ENCODE measurements at places on chromosomes 5 and 9. TPM values are rescaled to one million over a fixed set of nuclear protein-coding genes. Genes with fewer than 3 reads are reported as not detected.
A peak's percentile ranks its signal among the peaks of the same experiment; 100 is the strongest.

SLC1A3 gene
- total RNA-seq, result 1.9 TPM

PCA3 gene
- total RNA-seq, result not detected

- DNase-seq, result no peak
- no peak overlapping the region for H3K4me3 ChIP-seq
- no peak overlapping the region for H3K27ac ChIP-seq
- H3K4me1 ChIP-seq, result no peaks in the 10 kb centered on the region
- no peaks in the 10 kb centered on the region for H3K27me3 ChIP-seq
These were observed 73.8 kb upstream of the SPINK5 start for GRCh38 chr5:147989994-147990393.

GRCh38 chr9:75866273-75866871 is 24.1 kb upstream of the PCSK5 start:
- no peak overlapping the region for H3K27ac ChIP-seq
- peak; percentile 75 for DNase-seq
- no peaks in the 10 kb centered on the region for H3K36me3 ChIP-seq
- no peaks in the 10 kb centered on the region for H3K4me1 ChIP-seq

DNA sequence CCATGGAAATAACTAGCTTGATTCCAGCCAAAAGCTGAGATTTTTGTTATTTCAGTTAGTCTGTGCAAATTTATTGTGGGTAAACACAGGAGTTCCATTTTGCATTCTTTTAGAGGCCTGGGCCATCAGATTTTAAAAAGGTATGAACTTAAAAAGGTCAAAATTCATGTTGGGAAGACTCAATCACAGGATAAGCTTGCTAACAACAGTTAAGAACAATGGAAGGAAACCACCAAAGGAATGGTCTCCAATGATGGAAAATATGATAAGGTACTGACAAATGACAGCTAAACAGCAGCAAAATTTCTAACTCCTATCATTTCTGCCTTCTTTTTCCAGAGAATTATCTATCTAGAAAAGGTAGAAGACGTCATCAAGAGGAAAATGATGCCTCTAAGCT is 16.0 kb downstream of the ABITRAM start:
- H3K27me3 ChIP-seq, result no peaks in the 10 kb centered on the region
- DNase-seq, result no peak
- no peak overlapping the region for H3K4me3 ChIP-seq
- no peak overlapping the region for H3K27ac ChIP-seq

- H3K27me3 ChIP-seq, result no peaks in the 10 kb centered on the region
- H3K36me3 ChIP-seq, result no peaks in the 10 kb centered on the region
- DNase-seq, result no peak
- no peak overlapping the region for H3K27ac ChIP-seq
- H3K4me3 ChIP-seq, result no peak overlapping the region
These were observed 252.6 kb downstream of the CDK5RAP2 start for GRCh38 chr9:120327322-120327721.

GRCh38 chr5:94508461-94509148 is 109.8 kb downstream of the KIAA0825 start:
- H3K4me3 ChIP-seq, result no peak overlapping the region
- no peak overlapping the region for H3K27ac ChIP-seq
- no peaks in the 10 kb centered on the region for H3K4me1 ChIP-seq
- no peak for DNase-seq

All from colonic mucosa (tissue), 4 donors.